ENCODE measurements at places on chromosomes 5 and 9.

DNA sequence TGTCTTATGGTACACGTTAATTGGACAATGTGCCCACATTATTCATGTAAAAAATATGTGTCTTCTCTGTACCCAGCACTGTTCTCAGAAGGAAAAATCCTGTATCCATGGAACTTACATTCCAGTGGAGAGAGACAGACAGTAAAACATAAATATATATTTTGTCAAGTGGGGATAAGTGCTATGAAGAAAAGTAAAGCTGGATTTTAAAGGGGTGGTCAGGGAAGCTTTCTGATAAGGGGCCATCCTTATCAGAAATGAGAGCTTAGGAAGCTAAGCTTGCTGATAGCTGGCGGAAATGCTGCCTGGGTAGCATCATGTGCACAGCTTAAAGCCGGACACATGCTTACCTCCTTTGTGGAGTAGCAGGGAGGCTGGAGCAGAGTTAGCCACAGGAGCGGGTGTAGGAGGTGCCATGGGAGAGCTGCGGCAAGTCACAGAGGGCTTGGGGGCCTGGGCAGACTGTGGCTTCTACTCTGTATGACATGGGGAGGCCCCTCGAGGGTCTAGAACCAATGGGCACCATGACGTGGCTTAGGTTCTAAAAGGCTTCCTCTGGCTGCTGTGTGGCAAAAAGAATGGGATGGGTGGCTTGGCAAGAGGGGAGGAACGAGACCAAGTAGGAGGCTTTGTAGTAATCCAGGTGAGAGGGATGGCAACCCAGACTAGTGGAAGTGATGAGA lies 141.7 kb downstream of the FGF1 start:
- no peak for DNase-seq

DNA sequence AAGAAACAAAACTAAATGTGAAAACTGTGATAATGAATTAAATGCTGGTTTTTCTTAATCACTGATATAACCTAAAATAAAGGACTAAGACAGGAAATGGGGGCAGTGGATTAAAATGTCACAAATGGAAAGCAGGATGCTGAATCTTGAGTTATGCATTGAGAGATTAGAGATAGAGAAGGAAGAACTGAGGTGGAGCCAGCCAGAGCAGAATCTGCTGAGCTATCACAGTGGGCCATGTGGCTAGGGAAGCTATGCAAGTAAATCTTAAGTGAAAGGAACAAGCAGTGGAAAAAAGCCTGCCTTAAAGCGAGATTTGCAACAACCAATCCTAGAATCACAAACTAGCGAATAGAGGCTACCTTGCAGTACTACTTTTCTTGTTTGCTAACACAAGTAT lies 188.5 kb upstream of the RASA1 start:
- no peak for DNase-seq

DNA sequence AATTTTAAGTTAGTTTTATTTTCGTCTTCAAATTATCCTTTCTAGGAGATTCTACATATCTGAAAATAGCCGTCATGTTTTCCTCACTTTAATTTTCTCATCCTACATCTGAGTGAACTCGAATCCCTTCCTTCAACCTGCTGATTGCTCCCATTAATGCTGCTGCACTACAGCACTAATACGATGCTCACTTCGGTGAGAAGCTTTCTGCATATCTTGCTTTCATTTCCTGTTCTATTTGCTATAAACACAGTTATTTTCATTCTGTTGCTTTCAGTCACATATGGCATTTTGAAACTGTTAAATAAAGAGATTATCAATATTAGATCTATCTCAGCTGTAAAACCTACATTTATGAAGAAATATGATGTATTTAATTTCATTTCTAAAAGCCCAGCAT lies 749.2 kb downstream of the EFNA5 start:
- no peak for DNase-seq

DNA sequence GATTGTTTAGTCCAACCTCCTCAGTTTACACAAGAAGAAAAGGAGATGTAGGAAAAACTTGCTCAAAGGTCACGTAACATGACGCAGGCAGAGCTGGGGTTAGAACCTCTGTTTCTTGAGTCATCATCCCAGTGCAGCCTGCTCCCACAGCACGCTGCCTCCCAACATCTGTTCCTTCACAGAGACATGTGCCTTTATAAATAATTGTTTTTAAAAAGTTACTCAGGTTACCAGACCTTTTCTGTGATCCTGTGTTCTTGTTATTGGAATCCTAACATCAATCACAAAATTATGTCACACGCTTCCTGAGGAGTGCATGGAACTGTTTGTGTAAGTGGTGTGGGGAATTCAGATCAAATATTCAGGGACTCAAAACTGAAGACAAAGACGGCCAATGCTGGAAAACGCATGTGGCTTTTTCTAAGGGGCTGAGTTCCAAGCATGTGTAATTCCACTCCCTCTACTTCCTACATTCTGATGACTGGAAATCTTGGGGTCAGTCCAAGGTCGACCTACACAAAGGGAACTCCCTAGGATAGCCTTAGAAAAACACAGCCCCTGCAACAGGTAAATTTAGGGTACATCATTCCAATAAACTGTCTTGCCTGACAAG lies 184.3 kb downstream of the TSSK1B start:
- DNase-seq, result no peak

DNA sequence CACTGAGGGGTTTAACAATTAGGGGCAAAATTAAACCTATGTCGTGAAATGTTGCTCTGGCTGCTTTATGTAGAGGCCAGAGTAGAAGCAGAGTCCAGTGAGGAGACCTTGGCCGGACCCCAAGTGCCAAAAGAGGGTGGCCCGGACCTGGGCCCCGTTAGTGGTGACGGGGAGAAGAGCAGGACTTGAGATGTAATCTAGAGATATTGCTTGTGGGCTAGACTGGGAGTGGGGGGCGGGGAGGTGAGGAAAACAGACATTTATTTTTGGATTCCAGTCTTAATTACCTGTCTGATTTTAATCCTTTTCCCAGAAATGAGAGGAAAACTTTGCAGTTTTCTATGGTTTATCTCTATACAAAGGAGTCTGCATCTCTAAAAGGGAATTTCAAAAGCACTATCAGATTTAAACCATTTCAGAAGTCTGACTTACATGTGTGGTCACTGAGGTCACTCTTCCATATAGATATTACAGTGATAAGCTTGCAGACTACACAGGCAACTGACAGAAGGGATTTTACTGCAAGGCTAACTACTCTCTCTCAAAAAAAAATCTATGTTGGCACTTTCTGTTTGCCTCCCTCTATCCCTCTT lies 108.1 kb downstream of the MED27 start:
- DNase-seq, result no peak

DNA sequence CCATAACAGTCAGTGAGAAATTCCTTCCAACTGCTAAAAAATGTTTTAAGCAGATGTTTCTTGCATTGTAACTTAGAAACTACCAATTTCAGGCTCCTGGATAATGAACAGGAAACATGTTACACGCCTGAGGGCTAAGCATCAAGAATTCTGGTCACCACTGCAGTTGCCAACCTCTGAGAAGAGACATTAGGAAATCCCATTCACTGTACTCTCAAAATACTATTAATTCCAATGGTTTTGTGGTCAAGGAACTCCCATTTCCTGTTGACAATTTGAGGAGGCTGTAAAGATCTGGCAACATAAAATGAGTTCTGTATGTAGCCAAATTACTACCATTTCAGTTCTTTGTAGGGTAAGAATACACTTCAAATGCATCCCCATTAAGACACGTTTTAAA lies 456.0 kb upstream of the MEF2C start:
- DNase-seq, result no peak

DNA sequence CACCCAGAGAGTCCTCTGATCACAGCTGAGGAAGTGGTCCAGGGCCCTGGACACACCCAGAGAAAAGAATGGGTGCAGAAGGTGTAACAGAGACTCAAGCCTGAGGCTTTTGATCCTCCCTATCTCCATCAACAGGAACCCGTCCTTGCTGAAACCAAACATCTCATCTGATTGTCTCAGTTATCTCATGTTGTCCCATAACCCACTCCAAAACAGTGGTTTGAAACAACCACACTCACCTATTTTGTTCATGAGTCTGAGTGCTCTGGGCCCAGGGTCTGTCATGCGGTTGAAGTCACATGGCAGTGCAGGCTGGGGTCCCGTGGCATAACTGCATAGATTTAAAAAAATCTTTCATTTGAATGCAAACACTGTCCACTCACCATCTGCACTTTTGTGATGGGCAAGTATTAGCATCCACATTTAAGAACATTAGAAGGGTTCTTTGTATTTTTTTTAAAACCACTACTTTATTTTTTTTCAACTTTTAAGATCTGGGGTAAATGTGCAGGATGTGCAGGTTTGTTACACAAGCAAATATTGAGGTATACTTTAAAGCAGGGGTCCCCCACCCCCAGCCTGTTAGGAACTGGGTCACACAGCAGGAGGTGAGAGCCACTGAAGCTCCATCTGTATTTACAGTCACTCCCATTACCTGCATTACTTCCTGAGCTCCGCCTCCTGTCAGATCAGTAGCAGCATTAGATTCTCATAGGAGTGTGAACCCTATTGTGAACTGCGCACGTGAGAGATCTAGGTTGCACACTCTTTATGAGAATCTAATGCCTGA lies 255.8 kb downstream of the ROR2 start:
- no peak for DNase-seq

DNA sequence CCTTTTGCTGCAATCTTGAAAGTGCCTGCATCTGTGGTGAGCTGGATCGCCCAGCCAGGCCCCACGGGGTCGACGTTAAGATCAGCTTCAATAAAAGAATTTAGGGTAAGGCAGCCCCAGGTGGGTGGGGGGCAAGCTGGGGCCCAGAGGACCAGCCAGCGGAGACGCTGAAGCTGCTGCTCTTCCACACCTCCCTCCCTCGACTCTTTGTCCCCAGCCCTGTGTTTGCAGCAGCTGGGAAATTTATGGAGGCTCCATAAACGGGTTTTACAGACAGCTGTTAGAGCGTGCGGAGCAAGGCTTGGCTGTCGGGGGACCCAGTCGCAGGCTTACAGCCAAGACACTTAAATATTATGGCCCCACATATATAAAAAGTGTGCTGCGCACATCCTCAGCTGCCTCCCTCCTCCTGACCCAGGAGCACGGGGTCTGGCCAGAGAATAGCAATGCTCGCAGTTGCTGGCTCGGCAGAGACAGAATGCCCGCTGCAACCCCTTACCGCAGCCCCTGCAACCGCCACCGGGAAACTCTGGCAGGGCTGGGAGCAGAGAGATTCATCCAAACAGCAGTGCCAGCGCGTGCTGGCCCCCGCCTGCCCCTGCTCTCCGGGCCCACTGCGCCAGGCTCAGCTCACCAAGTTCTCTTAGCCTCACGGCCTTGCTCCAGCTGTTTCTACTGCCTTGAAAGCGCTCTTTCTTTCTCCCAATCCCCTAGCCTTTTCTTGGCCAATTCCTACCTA lies 28.4 kb upstream of the MVB12B start:
- peak; percentile 39 for DNase-seq

GRCh38 chr5:76641514-76642120 lies 18.4 kb upstream of the F2RL2 start:
- DNase-seq, result peak; percentile 73

All from glutamatergic neuron (in vitro differentiated cells).